ENCODE measurements at places on chromosomes 16 and 17. TPM values are rescaled to one million over a fixed set of nuclear protein-coding genes. Genes with fewer than 3 reads are reported as not detected.

The FBXW10 gene
- polyA plus RNA-seq, result not detected

The CETP gene
- 1.3 TPM for polyA plus RNA-seq

The AGRP gene
- 0.32 TPM for polyA plus RNA-seq

The CSH1 gene
- not detected for polyA plus RNA-seq

The PITPNM3 gene
- 0.29 TPM for polyA plus RNA-seq

The KRTAP4-4 gene
- not detected for polyA plus RNA-seq

The TMEM94 gene
- 7.2 TPM for polyA plus RNA-seq

The TSNAXIP1 gene
- polyA plus RNA-seq, result not detected

All from CD14-positive monocyte (primary cell).